Substantia nigra (tissue), 51 donors: ENCODE measurements at places on chromosomes 12 and 14.
A peak's percentile ranks its signal among the peaks of the same experiment; 100 is the strongest.

DNA sequence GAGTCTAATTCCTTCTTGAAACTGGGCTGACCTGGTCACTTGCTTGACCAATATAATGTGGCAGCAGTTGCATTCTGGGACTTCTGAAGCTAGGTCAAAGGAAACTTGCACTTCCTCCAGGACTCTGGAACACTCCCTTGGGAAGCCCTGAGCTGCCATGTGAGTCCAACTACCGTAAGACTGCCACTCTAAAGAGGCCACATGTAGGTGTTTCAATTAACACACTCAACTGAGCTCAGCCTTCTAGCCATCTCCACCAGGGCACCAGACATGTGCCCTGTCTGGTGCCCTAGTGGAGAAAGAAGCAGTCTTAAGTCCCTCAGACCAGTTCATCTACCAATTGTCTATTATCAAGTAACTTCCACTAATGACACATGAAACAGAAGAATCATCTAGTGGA, 6.1 kb upstream of the TEP1 start:
- DNase-seq: no peak

GRCh38 chr12:65495233-65495632, 216.8 kb downstream of the MSRB3 start:
- no peak for DNase-seq

- peak; percentile 48 for DNase-seq
Measured at GRCh38 chr12:54191550-54192022, 2.8 kb upstream of the SMUG1 start.

GRCh38 chr12:118330421-118331018, 42.2 kb downstream of the TAOK3 start:
- DNase-seq: no peak

DNA sequence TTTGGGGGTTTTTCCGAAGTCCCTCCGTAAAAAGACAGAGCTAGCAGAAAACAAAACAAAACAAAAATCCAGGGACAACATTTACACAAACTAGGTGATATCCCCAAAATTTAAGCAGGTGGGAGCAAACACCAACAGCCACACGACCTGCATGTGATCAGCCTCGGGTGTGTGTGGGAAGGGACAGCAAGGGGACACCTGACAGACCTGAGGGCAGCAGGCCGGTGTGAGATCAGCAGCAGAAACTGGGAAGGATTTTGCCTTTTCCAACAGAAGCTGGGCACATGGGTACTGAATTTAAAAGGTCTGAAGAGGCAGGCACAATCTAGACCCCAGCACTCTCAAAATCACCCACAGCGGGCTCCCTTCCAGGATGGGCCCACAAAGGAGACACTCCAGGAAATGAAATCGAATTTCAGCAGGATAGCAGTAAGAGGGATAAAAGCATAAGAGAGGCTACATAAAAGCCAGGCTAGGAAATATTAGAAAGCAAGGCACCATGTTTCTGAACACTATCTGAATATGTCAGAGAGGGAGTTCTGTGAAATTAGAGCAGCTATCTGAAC, 36.5 kb upstream of the SELPLG start:
- DNase-seq: no peak

- DNase-seq: no peak
Measured at GRCh38 chr12:9388379-9388778, 180.2 kb upstream of the PZP start.

DNA sequence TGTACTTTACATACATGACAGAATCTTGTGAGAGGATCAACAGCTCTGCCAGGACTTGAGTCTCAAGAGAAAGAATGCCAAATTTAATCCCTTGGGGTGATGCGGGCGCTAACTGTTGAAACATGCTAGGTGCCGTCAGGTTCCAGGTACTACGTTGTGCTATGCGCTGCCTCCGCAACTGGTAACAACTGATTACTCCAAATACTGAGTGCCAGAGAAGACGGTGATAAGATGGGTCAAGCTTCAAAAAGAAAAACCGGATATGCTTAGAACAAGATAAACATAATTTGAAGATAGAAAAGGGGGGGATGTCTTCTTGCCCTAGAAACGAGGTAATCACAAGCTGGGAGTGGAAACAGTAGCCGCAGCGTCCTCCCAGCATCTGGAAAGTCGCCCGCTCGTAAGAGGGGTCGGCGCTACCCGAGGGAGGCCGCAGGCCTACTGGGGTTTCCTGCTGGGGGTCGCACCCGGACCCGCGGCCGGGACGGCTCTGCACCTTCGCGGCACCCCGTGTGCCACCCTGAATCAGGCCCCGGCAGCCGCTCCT, 678 bp downstream of the ZBTB25 start:
- DNase-seq: no peak

GRCh38 chr14:46653031-46653755, 1.6 kb upstream of the RPL10L start:
- DNase-seq: no peak

DNA sequence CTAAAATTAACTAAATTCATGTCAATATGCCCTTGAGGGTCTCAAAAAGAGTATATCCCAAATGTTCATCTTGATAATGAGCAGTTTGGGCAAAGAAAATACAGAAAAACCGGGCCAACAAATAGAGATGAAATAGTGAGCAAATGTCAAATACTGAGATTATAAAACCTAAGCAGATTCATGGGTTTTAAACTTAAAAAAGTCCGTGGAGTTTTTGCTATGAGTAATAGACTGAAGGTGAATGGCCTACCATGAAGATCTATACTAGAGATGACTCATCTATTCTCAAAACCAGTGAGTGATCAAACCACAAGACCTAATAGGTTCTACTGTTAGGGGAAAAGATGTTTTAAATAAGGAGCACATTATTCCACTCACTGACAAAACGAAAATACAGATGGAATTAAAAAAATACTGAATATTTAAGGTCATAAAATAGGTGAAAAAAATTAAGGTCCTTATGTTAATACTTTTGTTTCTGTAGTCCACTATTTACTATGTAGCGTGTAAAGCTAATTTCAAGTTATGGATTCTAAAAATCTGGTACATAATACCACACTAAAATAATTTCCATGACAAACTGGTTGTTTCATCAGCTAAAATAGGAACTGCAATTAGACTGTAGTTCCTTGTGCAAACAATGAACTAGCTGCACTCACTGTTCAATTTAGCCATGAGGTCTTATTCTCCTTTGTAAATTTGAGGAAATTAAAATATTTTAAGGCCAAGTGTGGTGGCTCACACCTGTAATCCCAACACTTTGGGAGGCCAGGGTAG, 5.0 kb downstream of the HNRNPC start:
- DNase-seq: no peak

- DNase-seq: no peak
Measured at GRCh38 chr12:127416796-127417195, 850.2 kb upstream of the TMEM132C start.

DNA sequence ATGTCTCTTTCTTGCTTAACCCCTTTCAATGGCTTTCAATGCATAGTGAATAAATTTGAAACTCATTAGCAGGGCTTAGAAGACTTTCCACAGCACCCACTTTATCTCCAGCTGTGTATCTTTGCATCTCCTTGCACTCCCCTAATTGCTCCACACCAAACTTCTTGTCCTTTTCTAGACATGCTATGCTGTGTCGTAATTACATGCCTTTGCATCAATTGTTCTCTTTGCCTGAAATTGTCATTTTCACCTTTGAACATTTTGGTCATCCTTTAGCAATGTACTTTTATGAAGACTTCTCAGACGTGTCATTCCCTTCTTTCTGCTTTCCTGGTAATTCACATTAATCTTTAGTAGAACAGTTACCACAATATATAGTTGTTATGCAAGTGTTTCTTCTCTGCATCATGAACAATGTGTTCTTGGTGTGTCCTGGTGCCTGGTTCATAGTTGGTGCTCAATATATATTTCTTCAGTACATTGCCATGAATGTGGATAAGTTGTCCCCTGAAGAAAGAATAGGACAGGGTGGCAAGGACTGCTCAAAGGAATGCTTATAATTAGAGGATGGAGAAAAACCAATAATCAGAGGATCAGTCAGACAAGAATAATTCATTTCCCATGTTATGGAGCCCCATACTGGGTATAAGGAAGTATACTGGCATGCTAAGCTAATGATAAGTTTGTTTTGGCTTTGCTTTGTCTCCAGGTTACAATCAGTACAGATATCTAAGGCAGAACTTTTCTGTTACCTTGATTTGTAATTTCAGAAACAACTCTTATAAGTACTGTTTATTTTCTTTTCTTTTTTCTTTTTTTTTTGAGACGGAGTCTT, 27.2 kb downstream of the ARF6 start:
- DNase-seq: no peak

- DNase-seq: no peak
Measured at GRCh38 chr14:75411214-75411540, 16.6 kb upstream of the JDP2 start.
